ENCODE measurements at places on chromosomes 7 and 10.
A peak's percentile ranks its signal among the peaks of the same experiment; 100 is the strongest.

DNA sequence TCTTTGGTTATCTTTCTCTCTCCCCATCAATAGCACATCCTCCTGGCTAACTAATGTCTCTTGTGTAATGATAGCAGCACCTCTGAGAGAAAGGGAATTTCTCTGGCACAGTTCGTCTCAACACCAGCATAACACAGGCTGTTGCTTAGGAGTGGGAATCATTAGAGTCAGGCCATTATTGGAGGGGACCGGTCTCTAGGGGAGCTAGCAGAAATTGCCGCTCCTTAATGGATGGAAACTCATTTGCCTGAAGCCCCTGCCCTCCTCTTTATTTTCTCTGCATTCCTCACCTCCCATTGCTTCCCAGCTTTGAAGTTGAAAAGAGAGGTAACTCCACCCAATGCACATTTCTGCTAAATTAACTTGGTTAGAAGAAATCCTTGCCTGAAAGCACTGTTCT, 11.9 kb downstream of the LRRC4 start:
- DNase-seq: no peak

DNA sequence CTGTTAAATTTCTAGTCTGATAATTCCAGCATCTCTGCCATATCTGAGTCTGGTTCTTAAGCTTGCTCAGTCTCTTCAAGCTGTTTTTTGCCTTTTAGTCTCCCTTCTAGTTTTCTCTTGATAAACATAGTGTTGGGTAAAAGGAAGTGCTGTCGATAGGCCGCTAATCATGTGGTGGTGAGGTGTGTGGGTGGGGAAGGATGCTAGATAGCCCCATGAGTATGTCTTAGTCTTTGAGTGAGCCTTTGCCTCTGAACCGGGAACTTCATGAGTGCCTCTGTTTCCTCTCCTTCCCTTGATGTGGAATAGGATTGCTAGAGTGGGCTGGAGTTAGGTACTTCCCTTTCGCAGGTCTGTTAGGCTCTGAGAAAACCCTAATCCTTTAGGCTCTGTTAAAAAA, 441.8 kb downstream of the INHBA start:
- DNase-seq: no peak

DNA sequence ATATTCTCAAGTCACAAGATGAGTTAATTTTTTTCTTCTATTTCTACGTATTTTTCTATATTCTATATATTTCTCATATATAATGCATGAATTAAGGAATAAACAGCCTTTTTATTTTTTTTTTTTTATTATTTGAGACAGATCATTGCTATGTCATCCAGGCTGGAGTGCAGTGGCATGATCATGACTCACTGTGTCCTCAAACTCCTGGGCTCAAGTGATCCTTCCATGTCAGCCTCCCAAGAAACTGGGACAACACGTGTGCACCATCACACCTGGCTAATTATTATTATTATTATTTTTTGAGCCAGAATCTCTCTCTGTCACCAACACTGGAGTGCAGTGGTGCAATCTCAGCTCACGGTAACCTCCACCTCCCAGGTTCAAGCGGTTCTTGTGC, 1.5 kb downstream of the CLDN12 start:
- no peak for DNase-seq

- DNase-seq: peak; percentile 75
These were observed 9.9 kb upstream of the PSMG3 start for GRCh38 chr7:1579481-1580421.

- DNase-seq: no peak
These were observed 274.0 kb downstream of the DNAJB6 start for GRCh38 chr7:157610671-157611295.

DNA sequence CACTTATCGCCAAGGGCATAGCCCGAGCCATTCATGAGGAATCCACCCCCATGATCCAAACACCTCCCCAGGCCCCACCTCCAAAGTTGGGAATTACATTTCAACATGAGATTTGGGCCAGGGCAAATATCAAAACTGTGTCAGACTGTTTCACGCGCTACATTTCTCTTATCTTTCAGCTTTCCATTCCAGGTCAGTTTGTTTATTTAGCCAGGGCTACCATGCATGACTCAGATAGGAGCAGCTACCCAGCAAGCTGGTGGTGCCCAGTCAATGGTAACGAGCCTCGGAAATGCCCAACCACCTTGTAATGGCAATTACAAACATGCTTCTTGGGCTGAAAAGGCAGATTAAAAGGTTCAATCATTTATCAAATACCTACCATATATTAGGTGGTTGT, 43.6 kb upstream of the BAMBI start:
- DNase-seq: no peak

DNA sequence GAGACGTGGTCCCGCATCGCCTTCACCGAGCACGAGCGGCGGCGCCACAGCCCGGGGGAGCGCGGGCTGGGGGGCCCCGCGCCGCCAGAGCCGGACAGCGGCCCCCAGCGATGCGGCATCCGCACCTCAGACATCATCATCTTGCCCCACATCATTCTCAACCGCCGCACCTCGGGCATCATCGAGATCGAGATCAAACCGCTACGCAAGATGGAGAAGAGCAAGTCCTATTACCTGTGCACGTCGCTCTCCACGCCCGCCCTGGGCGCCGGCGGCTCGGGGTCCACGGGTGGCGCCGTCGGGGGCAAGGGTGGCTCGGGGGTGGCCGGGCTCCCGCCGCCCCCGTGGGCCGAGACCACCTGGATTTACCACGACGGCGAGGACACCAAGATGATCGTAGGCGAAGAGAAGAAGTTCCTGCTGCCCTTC, 737 bp downstream of the CNNM2 start:
- peak; percentile 42 for DNase-seq

DNA sequence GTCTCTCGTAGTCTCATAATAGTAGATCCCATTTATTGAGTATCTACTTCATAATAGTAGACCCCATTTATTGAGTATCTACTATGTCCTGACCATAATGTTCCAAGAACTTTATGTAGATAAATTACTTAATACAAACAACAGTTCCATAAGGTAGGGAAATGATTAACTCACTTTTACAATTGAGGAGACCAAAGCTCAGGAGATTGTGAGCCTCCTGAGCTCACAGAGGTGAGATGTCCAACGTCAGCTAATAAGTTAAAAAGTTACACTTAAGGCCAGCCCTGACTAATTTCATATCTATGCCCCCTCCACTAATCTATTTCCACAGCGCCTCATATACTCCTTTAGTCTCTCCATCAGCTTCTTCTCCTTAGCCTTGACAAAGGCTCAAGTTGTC, 17.5 kb upstream of the GGCT start:
- no peak for DNase-seq

GRCh38 chr10:73772281-73773151, 9.3 kb upstream of the CHCHD1 start:
- DNase-seq: peak; percentile 74

DNA sequence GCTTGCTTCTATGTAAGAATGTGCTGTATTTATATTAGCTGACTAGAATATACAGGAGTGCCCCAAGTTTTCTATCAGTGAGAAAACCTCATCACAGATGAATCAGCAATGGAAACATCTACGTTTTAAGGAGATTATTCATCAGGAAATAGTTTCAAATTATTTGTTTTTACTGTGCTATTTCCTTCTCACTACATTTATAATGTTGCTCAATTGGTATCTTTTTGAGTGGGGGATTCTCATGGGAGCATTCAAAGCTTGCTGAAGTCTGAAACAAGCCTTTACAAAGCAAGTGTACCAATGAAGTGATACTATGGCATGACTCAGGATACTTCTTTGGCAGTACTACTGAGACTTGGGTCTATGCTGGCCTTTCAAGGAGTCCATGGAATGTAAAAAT, 191.1 kb upstream of the SLC26A5 start:
- no peak for DNase-seq

- DNase-seq: no peak
These were observed 15.6 kb downstream of the RBP3 start for GRCh38 chr10:47363781-47364180.

DNA sequence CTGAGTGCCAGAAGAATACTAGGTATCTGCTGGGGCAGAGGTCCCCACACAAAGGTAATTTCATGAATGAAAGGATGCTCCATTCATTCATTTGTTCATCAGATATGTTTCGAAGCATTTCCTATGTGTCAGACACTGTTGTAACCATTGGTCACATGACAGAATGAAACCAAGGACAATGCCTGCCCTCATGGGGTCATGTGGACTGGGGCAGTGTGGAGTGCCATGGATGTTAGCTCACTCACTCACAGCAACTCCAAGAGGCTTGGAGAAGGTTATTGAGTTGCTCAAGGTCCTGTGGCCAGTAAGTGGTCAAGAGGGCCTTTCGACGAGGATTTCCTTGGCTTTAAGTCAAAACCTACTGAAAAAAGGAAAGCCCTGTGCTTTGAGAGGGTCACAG, 223.5 kb downstream of the ARHGAP12 start:
- DNase-seq: no peak

DNA sequence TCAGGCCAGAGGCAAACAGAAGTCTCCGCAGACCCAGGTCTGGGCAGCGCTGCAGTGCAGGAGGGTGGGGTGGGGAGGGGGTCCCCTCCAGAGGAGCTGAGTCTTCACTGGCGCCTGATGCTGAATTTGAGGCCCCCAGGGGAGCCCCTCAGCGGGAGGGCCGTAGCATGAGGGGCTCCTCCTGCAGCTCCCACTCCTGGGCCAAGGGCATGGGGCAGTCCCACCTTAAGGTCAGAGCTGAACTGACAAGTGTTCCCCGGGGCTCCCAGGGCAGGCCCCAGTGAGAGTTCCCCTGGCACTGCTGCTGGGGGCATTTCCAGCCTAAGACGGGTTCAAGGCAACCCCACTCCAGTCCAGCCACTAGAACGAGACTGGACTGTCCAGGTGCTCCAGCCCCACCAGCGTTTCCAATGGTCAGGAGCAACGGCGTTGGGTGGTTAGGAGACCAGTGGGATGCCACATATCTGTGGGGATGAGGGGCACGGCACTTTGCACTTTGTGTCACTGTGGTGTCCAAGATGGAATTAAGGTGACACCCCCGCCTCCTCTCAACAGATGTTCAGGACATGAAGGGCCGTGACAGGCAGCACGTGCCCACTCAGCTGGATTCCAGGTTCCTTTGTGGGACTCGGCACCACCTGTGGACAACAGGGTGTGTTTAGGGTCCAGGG, 139.1 kb downstream of the PTPRN2 start:
- DNase-seq: no peak

DNA sequence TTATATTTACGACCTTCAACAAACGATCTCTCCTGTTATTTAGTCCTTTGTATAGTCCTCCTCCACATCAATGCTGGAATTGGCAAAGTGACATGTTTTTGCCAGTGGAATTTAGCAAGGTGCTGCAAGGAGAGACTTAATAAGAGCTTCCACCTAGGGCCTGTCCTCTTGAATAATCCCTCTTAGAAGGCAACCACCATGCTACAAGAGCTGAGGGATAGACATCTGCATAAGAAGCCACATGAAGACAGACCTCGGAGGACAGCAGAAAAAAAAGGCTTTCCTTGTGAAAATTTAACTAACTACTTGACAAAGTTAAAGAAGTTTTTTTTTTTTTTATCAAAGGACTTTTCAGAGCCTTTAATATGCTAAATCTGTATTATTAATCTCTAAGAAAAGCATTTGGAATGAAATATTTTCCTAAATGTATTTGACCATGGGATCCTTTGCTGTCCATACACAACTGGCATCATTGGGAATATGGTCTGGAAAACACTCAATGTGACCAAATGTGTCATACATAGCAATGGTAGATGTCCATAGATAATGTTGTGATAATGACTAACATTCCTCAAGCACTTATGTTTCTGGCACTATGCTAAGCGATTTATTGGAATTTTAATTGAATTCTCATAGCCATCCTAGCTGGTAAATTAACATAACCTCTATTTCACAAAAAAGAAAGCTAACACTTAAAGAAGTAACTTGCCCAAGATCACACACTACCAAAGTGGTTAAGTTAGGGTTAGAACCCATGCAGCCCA, 13.2 kb downstream of the HYCC1 start:
- DNase-seq: no peak

DNA sequence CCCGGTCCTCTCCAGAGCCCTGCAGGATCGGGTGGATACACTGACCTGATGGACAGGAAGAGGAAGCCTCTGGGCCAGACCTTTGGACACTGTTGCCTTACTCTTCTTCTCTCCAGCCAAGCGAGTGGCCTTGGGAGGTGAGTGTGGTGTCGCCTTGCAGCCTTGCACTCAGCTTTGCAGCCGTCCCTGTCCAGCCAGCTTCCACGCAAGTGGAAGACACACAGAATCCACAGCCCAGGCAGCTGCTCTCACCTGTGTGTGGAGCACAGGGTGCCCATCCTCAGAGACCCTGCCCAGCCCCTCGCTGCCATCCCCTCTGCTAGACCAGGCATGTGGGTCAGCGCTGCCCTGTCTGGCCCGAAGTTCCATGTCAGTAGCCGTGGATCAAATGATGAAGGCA, 239.1 kb downstream of the EBF3 start:
- no peak for DNase-seq

- DNase-seq: no peak
These were observed 291.0 kb downstream of the GPR158 start for GRCh38 chr10:25465582-25466372.

- no peak for DNase-seq
These were observed 30.9 kb upstream of the CASD1 start for GRCh38 chr7:94478648-94479214.

Measured in activated naive CD4-positive, alpha-beta T cell treated with anti-CD3 and anti-CD28 coated beads, Interleukin-2, amount 50 U/mL, for 16 hours (primary cell).